ENCODE measurements at places on chromosomes 2 and 18. TPM values are rescaled to one million over a fixed set of nuclear protein-coding genes. Genes with fewer than 3 reads are reported as not detected.

Gene SDC1
- total RNA-seq: 0.47 TPM

Gene REEP1
- 0.09 TPM for total RNA-seq

Gene DNAJC5G
- total RNA-seq: not detected

Gene IL1R2
- total RNA-seq: 0.19 TPM

Data from endothelial cell of coronary artery (primary cell).